Transverse colon (tissue), 4 donors: ENCODE measurements at places on chromosomes 3 and 15. TPM values are rescaled to one million over a fixed set of nuclear protein-coding genes. Genes with fewer than 3 reads are reported as not detected.
A peak's percentile ranks its signal among the peaks of the same experiment; 100 is the strongest.

The ZNF80 gene
- not detected for total RNA-seq

The FAM81A gene
- total RNA-seq, result not detected

The AGBL1 gene
- total RNA-seq, result 0.40 TPM

The CPN2 gene
- 0.14 TPM for total RNA-seq

The ADAMTS17 gene
- total RNA-seq, result 17.6 TPM

The ISLR2 gene
- total RNA-seq, result 0.41 TPM

The CCDC191 gene
- total RNA-seq, result 8.7 TPM

The KNG1 gene
- total RNA-seq, result 1.6 TPM

- peak overlapping the region; percentile 91 for H3K4me3 ChIP-seq
- no peaks in the 10 kb centered on the region for H3K4me1 ChIP-seq
- no peaks in the 10 kb centered on the region for H3K27me3 ChIP-seq
- peak; percentile 96 for DNase-seq
- H3K27ac ChIP-seq, result peak overlapping the region; percentile 99
Measured at GRCh38 chr3:51498876-51499738, 708 bp downstream of the DCAF1 start.

DNA sequence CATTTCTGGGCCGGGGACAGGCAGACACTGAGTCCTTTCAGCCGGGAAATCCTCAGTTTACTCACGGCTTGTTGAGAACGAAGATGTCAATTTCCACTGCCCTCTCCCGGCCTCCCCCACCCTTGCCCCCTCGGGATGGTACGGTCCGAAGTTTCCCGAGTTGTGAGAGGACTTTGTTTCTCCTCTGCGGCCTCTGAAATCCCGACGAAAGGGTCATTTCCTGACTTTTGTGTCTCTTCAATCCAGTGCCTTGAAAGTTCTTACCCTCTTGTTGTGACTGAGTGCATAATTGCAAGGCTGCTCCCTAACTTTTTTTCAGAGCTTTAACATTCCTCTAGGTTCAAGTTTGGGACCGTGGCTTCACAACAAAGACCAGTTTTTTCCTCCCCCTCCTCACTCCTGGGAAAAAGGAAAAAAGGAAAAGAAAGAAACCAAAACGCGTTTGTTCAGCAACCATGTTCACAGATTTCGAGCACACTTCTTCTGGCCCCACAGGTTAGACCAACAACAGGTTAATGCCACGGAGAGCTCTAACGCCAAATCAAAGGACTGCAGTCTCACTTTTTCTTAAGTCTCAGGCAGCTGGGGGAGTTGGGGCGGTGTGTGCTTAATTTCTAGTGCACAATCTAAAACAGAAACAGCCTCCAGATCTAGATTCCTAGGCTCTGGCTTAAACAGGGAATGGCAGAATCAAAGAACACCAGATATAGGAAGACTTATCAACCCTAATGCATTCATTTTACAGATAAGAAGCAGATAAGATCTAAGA is 138.9 kb downstream of the TMCO5A start:
- no peak for DNase-seq
- H3K4me3 ChIP-seq, result peak overlapping the region; percentile 38
- peaks cover 24% of the 10 kb centered on the region for H3K4me1 ChIP-seq
- peak overlapping the region; percentile 89 for H3K27ac ChIP-seq
- H3K36me3 ChIP-seq, result no peaks in the 10 kb centered on the region
- H3K27me3 ChIP-seq, result no peaks in the 10 kb centered on the region

DNA sequence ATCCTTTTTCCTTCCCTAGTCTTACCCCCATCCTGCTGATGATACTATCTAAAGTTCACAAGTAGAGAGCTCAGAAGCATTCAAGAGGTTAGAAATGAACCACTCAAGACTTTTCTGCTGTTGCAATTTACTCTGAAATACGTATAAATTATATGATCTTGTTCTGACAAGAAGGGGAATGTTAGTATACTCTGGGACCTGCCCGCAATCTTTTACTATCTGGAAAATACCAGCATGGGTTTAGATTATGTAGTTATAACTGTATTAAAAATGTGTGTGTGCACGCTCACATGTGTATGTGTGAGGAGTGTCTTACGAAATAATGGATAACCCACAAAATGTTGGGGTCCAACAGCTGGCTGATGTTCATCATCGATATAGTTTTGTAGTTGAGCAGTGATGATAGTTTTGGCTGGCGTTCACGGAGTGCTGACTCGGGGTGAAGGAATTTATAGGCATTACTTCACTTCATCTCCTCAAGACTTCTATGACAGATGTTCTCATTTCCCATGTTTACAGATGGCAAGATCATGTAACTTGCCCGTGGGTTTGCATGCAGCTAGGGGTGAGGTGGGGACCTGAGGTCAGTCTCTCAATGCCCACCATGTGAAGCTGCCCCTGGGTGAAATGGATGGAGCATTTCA is 297.5 kb upstream of the LYSMD4 start:
- no peaks in the 10 kb centered on the region for H3K27me3 ChIP-seq
- H3K36me3 ChIP-seq, result no peaks in the 10 kb centered on the region
- H3K4me1 ChIP-seq, result no peaks in the 10 kb centered on the region

GRCh38 chr3:182913889-182914288 is 66.4 kb downstream of the DCUN1D1 start:
- H3K27ac ChIP-seq, result no peak overlapping the region
- no peak for DNase-seq
- no peaks in the 10 kb centered on the region for H3K4me1 ChIP-seq
- H3K4me3 ChIP-seq, result no peak overlapping the region

GRCh38 chr3:18062657-18063025 is 320.2 kb upstream of the TBC1D5 start:
- H3K36me3 ChIP-seq, result no peaks in the 10 kb centered on the region
- no peak for DNase-seq
- no peak overlapping the region for H3K27ac ChIP-seq
- no peaks in the 10 kb centered on the region for H3K4me1 ChIP-seq

DNA sequence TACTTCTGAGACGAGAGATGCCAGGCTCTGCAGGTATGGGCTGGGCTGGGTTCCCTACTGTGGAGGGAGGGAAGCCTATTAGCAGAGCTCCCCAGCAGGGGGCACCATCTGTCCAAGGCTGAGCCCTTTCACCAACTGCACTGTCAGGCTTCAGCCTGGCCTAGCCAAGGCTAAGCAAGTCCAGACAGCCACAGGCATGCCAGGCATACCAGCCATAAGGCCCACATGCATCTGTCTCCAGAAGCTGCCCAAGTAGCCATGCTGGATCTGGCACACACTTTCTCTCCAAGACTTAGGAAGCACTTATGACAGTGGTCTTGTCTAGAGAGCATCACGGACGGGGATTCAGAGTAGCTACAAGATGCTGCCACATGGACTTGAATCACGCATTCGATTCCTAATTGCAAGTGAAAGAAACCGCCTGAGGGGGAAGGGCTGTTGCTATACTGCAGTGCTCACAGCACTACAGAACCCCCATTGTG is 28.3 kb downstream of the RUVBL1 start:
- H3K4me3 ChIP-seq, result no peak overlapping the region
- H3K36me3 ChIP-seq, result no peaks in the 10 kb centered on the region
- no peaks in the 10 kb centered on the region for H3K27me3 ChIP-seq
- H3K4me1 ChIP-seq, result no peaks in the 10 kb centered on the region
- H3K27ac ChIP-seq, result no peak overlapping the region
- peak; percentile 83 for DNase-seq

DNA sequence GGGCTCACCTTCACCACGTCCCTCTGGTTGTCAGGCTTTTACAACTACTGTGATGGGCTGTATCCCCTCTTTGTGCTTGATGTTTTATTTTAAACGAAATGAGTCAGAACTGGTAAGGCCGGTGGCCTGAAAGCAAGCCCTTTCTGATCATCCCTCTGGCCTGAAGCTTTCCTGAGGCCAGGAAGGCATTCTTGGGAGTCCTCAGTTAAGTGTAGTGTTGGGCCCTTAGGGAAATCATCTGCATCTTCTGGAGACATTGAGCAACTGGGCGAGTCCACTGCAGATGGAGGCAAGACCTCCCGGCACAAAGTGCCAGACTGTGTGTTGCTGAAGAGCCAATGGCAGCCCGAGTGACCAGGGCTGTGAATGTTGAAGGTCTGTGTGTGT is 33.0 kb upstream of the AMOTL2 start:
- H3K27me3 ChIP-seq, result peaks cover 43% of the 10 kb centered on the region
- DNase-seq, result no peak
- peaks cover 6% of the 10 kb centered on the region for H3K4me1 ChIP-seq
- no peak overlapping the region for H3K4me3 ChIP-seq
- no peaks in the 10 kb centered on the region for H3K36me3 ChIP-seq

DNA sequence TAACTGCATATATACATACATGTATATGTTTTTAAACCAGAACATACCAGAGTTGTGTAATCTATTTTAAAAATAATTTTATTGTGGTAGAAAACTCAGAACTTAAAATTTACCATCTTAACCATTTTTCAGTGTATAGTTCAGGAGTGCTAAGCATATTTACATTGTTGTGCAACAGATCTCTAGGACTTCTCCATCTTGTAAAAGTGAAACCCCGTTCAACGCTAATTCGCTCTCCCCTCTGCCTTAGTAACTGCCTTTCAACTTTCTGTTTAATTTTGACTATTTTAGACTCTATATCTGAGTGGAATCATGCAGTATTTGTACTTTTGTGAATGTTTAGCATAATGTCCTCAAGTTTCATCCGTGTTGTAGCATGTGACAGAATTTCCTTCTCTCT is 51.8 kb upstream of the SSR3 start:
- peak overlapping the region; percentile 65 for H3K27ac ChIP-seq
- H3K27me3 ChIP-seq, result no peaks in the 10 kb centered on the region
- no peaks in the 10 kb centered on the region for H3K36me3 ChIP-seq
- H3K4me1 ChIP-seq, result no peaks in the 10 kb centered on the region
- no peak for DNase-seq
- H3K4me3 ChIP-seq, result no peak overlapping the region

DNA sequence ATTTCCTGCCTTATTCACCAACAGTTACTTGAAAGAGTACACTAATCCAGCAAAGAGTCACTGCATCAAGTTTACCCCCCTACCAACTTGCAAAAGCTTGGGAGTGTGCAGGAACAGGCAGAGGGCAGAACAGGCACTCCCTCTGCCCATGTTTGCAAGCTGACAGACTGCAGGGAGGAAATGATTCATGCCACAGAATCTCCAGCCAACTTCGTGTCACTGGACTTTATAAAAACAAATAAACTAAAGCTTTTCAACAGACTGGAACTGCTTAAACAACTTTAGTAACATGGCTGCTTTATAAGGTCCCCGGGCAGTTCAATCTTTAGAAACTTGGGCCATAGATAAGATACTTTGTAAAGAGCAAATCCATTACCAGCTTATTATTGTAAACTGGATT is 129.5 kb downstream of the THRB start:
- H3K36me3 ChIP-seq, result no peaks in the 10 kb centered on the region
- DNase-seq, result peak; percentile 63
- H3K27ac ChIP-seq, result peak overlapping the region; percentile 30
- H3K4me3 ChIP-seq, result no peak overlapping the region

DNA sequence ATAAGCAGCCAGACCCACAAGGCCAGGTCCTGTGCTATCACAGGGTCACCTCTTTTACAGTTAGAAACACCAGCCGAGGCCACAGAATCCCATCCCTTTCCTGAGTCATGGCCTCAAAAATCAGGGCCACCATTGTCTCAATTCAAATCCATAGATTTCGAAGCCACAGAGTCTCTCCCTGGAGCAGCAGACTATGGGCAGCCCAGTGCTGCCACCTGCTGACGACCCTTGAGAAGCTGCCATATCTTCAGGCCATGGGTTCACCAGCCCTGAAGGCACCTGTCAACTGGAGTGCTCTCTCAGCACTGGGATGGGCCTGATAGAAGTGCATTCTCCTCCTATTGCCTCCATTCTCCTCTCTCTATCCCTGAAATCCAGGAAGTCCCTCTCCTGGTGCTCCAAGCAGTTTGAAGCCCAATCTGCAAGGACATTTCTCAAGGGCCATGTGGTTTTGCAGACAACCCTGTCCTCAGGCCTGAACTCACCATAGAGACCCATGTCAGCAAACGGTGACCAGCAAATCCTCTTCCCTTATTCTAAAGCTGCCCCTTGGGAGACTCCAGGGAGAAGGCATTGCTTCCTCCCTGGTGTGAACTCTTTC is 39.6 kb downstream of the TGM4 start:
- DNase-seq, result peak; percentile 72
- no peaks in the 10 kb centered on the region for H3K4me1 ChIP-seq
- peaks cover 5% of the 10 kb centered on the region for H3K36me3 ChIP-seq
- H3K27ac ChIP-seq, result no peak overlapping the region
- no peak overlapping the region for H3K4me3 ChIP-seq

DNA sequence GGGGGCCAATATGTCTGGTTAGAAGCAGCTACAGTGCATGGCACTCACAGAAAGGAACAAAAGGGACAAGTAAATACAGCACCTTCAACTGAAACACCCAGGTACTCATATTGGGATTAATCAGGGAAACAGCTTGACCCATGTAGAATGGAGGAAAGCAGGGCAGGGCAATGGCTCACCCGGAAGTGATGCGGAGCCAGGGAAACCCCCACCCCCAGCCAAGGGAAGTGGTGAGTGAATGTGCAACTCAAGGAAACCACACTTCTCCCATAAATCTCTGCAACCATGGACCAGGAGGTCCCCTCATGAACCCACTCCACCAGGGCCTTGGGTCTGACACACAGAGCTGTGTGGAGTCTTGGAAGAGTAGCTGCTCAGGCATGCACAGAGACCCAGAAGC is 117.1 kb downstream of the MTHFS start:
- no peaks in the 10 kb centered on the region for H3K4me1 ChIP-seq
- DNase-seq, result no peak
- H3K4me3 ChIP-seq, result no peak overlapping the region
- H3K27me3 ChIP-seq, result no peaks in the 10 kb centered on the region
- no peaks in the 10 kb centered on the region for H3K36me3 ChIP-seq

GRCh38 chr3:53865732-53866499 is 16.0 kb downstream of the ACTR8 start:
- H3K27ac ChIP-seq, result no peak overlapping the region
- H3K27me3 ChIP-seq, result no peaks in the 10 kb centered on the region
- H3K36me3 ChIP-seq, result no peaks in the 10 kb centered on the region
- DNase-seq, result no peak
- H3K4me1 ChIP-seq, result no peaks in the 10 kb centered on the region

DNA sequence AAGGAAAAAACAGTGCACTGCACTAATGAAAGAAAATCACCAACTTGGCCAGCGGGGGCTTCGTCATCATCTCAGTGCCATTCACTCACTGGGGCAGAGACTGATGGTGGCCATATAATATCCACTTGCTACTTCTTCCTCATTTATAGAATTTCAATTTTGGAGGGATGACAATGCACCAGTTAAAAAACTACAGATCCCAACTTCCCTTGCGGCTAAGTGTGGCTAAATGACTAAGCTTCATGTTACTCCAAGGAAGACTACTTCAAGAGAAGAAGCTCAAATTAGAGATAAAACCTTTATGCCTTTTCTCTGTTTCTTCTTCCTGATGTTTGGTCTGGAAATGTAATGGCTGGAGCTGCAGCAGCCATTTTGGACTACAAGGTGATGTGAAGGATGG is 38.8 kb downstream of the NGLY1 start:
- H3K27ac ChIP-seq, result no peak overlapping the region
- no peaks in the 10 kb centered on the region for H3K27me3 ChIP-seq
- H3K4me3 ChIP-seq, result no peak overlapping the region
- DNase-seq, result no peak
- no peaks in the 10 kb centered on the region for H3K36me3 ChIP-seq

GRCh38 chr3:46393554-46394434 is 13.1 kb downstream of the CCR5AS start:
- no peaks in the 10 kb centered on the region for H3K27me3 ChIP-seq
- no peaks in the 10 kb centered on the region for H3K4me1 ChIP-seq
- no peak for DNase-seq
- H3K4me3 ChIP-seq, result no peak overlapping the region
- H3K27ac ChIP-seq, result no peak overlapping the region
- no peaks in the 10 kb centered on the region for H3K36me3 ChIP-seq

- no peak overlapping the region for H3K4me3 ChIP-seq
- H3K4me1 ChIP-seq, result no peaks in the 10 kb centered on the region
- no peaks in the 10 kb centered on the region for H3K27me3 ChIP-seq
- no peaks in the 10 kb centered on the region for H3K36me3 ChIP-seq
- H3K27ac ChIP-seq, result no peak overlapping the region
Measured at GRCh38 chr3:74426571-74426970, 187.9 kb downstream of the CNTN3 start.
